ENCODE measurements at places on chromosomes 3 and 15.

GRCh38 chr15:89633585-89633984, 21.7 kb downstream of the KIF7 start:
- no peak for DNase-seq

- DNase-seq: no peak
These were observed 136.7 kb downstream of the SMAD6 start for GRCh38 chr15:66838671-66839239.

GRCh38 chr3:126676919-126677705, 22.2 kb upstream of the TXNRD3 start:
- no peak for DNase-seq

- no peak for DNase-seq
These were observed 54.5 kb downstream of the LRTM1 start for GRCh38 chr3:54873059-54874010.

- peak; percentile 49 for DNase-seq
These were observed 16.1 kb downstream of the ACAA1 start for GRCh38 chr3:38120693-38121450.

DNA sequence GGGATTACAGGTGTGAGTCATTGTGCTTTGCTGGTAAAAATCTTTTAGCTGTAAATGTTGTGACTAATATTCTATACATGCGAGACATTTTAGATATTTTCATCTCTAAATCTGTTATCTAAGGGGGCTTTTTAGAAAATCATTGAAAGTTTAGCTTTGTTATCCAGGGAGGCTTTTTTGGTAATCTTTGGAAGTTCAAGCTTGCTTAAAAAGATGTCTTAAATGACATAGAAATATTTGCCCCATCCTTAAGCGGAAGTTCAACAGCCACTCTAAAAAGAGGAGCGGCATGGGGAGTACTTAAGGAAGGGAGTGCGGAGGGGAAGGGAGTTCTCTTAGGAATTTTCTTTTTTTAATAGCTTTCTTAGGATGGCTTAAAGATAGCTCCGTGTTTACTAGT, 26.1 kb downstream of the DNAJC13 start:
- DNase-seq: no peak

DNA sequence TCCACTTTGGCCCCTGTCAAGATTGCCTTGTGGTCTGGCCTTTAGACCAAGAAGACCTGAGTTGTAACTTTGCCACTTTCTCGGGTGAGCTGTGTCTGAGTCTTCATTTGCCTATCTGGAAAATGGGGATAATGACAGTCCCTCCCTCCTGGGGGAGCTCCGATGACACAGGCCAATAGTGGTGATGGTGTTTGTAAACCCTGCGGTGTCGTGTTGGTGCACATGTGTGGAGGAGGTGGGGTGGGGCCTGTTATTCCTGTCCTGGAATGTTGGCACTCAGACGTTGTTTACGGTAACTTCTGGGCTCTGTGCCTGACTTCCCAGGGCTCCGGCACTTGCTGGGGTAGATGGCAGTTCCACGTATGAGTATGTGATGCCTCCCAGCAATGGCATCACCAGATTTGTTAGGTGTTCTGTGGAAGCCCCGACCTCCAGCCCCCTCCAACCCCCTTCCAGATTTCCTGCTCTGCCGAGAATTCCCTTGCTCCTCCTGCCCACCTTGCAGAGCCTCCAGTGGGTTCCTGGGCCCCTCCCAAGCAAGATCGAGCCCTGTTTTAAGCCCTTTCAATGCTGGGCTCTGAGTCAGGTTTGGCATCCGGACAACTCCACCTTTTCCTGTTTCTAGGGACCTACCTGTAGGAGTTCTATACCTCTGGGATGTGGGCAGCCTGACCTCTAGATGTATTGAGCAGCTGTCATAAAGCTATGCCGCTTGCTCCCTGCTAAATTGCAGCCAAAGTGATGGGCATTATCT, 31.4 kb downstream of the HRH1 start:
- DNase-seq: no peak

DNA sequence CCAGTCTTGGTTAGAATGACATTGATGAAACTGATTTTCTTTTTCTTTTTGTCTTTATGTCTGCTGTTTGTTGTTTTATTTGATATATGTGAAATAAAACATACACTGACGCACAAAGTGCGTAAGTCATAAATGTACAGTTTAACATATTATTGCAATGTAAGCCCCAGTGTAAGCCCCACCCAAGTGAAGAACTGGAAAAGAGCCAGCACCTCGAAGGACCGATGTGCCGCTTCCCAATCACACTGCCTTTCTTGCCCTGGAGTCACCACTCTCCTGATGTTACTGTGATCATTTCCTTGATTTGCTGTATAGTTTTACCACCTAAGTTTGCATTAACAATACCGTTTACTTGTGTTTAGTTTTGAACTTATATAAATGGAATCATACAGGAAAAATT, 128.4 kb upstream of the LPP start:
- no peak for DNase-seq

GRCh38 chr15:82771789-82772607, 33.9 kb downstream of the FSD2 start:
- no peak for DNase-seq

- no peak for DNase-seq
These were observed 26.7 kb downstream of the NRROS start for GRCh38 chr3:196666001-196666867.

DNA sequence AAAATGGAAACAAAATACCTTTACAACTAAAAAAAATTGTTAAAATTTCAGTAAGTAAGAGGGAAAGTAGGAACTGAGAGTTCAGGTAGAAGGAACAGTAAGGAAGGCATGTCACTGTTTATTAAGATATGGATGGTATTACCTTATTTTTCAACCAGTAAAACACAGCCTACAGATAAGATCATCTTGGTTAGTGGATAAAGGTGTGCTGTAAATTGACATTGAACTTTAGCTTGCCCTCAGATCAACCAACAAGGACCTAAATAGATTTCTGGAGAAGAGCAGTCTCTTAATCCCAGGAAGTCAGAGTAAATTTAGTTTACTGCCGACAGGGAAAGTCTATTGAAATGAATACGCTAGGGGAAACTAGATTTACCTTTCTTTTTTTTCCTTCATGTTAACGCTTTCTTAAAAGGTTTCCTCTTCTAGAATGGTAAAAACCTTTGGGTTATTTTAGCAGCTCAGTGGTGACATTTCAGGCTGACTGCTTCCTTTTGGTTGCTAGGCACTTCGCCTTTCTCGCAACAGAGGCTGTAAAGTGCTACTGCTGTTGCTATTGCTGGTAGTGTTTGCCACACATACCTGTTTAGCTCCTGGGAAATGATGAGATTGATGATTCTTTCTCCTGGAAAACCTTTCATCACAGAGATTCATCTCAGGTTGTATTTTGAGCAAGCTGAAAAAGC, 12.9 kb downstream of the DZIP3 start:
- DNase-seq: peak; percentile 71

- no peak for DNase-seq
These were observed 274.3 kb upstream of the TRIM42 start for GRCh38 chr3:140403608-140404007.

GRCh38 chr3:194585880-194586281, 47.3 kb downstream of the TMEM44 start:
- DNase-seq: no peak

DNA sequence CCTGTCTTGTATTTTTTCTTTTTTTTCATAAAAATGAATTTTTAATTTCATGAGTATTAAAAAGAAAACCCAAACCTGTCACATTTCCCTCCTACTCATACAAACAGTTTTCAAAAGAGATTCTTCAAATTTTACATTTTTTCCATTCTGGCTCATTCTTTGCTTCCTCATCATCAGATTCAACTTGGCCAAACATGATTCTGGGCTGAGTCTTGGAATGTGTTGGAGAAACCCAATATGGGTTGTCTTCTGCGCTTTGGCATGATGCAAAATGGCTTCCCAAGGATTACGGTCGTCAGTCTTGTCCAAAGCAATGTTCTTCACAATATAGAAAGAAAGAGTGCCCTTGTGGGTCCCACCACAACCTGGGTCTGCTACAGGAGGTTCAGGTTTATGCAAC, 12.4 kb upstream of the TM4SF4 start:
- DNase-seq: no peak

- no peak for DNase-seq
These were observed 124.2 kb downstream of the SLC25A26 start for GRCh38 chr3:66344848-66345578.

DNA sequence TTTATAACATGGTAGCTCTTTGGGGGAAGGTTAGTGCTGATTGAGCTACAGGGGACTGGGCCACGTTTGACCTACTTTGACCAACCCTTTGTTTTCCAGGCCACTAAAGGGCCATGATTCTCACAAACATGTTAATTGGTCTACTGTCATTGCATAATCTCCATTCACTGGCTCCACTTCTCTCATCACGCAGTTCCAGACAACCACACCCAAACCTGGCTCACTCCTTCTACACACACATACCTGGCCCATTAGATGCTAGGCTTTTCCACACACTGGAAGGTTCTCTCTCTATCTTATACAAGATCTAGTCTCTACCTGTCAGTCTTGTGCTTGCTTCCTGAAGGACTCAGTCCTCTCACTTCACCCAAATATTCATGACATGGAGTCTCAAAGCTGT, 15.9 kb downstream of the TGM5 start:
- no peak for DNase-seq

- DNase-seq: no peak
These were observed 171.8 kb upstream of the IGF1R start for GRCh38 chr15:98476559-98476958.

DNA sequence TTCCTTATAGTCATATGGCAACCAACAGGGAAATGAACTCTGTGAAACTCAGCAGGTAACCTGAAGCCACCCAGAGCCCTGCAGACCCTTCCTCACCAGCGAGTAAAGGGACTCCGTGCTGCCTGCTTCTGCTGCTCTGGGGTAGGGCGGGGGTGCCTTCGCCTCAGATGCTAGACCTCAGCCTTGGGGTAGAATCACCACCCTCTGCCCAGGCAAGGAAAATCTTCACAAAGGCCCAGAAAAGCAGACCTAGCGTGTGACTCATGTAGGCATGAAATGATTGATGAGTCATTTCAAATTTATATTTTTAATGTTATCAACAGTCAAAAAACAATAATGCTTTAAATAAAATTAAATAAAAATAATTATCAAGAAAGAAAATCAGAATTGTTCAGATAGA, 6.6 kb downstream of the STIMATE start:
- DNase-seq: peak; percentile 81

- no peak for DNase-seq
These were observed 61.6 kb downstream of the WWTR1 start for GRCh38 chr3:149596134-149596770.

- DNase-seq: no peak
These were observed 1428.2 kb upstream of the GBE1 start for GRCh38 chr3:83189634-83190033.

- no peak for DNase-seq
These were observed 1149.6 kb downstream of the IGSF11 start for GRCh38 chr3:117885011-117885441.

DNA sequence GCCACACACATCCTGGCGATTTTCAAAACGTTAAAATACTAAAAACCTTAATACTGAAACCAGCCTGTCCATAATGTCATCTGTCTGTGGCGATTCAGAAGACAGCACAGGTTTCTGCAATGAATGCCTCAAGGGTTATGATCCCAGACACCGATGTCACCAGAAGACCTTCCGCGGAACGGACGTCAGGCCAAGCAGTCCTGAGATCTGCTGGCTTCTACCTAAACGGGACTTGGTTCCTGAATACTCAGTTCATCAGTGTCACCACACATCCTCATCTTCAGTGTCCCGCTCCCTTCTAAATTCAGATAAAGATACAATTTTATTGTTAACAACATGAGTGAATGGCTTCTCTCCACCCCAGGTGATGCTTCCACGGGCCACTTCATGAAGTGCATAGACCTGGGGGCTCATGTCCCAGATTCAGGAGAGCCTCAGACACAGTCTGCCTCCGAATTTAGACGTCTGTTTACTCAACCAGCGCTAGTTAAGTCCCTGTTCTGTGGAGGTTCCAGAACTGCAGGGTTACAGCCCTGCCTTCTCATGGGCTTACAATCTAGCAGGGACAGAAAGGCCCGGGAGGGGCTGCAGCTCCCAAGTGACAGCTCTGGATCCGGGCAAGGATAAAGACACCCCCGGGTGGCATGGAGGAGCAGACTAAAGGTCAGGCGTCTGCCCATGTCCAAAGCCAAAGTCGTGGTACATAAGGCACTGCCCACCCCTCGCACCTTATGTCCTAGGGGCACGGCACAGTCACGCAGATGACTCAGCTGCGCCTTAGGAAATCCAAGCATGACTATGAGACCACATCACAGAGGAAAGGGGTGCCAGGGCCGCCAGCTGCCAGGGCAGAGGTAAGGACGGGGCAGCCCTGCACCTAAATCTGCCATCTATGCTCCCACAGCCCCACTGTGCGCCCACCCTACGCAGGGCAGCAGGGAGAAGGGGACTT, 75.9 kb downstream of the VGLL4 start:
- DNase-seq: no peak

DNA sequence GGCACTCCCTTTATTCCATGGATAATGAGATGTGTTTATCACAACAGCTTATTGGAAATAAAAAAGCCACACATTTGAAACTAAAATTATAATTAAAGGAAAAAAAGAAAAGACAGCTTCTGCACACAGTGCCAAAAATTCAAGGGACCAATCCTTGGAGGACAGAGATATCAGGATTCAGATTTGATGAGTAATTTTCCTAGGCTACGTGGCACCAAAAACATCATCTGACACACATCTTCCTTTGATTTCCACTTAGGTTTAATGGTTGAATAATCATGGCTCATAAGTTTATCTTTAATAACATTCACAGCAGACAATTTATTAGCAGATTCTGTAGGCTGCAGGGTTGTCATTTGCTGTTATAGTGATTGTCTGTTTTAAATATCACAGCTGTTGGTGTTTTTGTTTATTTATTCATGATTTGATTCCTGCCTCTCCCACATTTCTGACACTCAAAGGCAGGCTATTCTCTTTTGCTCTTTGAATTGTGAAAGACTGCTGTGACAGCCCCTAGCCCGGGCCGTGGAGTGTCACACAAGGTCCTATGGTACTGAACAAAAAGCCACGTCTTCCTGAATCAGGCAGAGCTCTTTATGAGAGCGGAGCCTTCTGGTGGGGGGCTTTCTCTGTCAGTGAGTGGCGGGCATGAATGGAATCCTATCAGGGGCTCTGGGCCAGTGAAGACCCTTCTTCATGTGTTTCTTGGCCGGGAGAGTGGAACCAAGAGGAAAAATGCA, 708.5 kb downstream of the SQOR start:
- DNase-seq: no peak

DNA sequence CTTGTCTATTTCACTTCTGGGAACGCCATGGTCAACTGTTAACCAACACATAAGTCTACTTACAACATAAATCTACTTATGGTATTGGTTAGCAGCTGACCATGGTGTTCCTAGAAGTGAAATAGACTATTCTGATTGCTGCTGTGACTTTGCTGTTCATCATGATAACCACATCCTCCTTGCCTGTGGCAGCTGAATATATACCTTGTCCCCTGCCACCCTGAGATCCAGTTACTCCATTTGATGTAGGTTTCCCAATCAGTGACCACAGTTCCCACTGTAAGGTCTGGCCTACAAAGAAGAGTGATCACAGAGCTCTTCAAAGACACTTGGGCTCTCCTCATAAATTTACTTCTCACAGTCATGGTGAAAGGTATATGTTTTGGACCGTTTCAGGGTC, 66.8 kb upstream of the ALDH1A3 start:
- no peak for DNase-seq

- DNase-seq: peak; percentile 75
These were observed 190.4 kb upstream of the BCL6 start for GRCh38 chr3:187935623-187936156.
